Occipital lobe (tissue), 3 donors: ENCODE measurements at places on chromosomes 13 and 19.

DNA sequence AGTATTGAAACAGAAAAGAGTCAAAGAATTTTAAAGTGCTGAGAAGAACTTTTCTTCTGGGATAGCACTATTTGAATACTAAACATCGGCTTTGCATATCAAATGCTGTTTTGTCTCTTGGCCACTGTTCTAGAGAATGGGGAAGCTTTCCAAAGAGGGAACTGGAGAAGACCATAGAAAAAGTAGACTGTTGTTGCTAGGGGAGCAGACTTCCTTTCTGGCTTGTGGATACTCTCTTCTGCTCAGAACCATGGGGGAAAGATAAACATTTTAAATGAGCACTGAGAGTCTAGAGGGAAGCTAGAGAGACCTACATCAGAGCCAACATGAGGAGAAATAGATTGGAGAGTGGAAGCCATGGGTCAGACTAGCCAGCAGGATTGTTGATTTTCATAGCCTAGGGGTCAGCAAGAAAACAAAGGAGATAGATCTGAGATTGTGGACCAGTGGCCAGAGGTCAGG, 315.7 kb downstream of the KCTD12 start:
- DNase-seq: no peak

- no peak for DNase-seq
Measured at GRCh38 chr13:25876247-25876646, 175.6 kb downstream of the SHISA2 start.

- no peak for DNase-seq
Measured at GRCh38 chr13:29411481-29411880, 184.0 kb downstream of the SLC7A1 start.

DNA sequence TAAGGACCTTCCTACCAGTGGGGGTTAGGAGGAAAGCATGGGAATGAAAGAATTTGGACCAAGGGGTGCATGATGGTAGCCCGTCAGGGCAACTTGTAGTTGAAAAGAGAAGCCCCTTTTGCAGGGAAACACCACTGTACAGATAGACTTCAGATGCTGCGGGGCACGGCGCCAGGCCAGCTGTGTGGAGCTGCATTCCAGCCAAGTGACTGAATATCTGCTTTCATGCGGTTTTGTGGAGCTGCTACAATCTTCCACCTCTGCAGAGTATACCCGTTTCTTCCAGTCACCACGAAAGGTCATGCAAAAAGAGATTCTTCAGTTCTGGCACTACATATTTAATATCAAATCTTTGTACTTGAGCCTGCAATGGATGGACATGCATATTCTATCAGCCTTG, 104.7 kb downstream of the RGCC start:
- peak; percentile 71 for DNase-seq

- no peak for DNase-seq
Measured at GRCh38 chr19:50461066-50461875, 15.0 kb upstream of the EMC10 start.

- no peak for DNase-seq
Measured at GRCh38 chr13:35994131-35994966, 136.8 kb downstream of the DCLK1 start.

GRCh38 chr19:21519488-21519887, 14.1 kb downstream of the ZNF429 start:
- DNase-seq: no peak

DNA sequence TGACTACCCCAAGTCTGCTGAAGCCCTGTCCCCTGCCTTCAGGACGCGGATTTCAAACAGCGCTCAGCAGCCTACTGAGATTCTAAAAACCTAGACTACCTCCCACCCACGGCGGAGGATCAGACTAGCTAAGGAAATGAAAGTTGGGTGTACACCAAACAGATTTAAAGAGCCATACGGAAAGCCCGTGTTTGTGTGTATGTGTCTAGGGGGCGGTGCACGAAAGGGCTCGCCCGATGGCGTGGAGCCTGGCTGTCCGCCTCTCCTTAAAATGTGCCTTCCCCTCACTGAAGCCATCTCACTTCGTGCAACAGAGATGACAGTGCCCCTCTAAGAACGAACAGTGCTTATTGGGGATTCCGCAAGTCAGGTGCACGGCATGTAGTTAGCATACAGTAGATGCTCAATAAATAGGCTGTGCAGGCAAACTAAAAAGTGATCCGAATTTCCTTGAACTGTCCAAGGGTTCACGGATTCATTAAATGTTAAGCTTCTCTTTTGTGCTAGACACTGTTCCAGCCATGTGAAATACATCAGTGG, 639 bp downstream of the LENG1 start:
- no peak for DNase-seq

GRCh38 chr19:2529473-2529918, 53.6 kb downstream of the GADD45B start:
- no peak for DNase-seq

DNA sequence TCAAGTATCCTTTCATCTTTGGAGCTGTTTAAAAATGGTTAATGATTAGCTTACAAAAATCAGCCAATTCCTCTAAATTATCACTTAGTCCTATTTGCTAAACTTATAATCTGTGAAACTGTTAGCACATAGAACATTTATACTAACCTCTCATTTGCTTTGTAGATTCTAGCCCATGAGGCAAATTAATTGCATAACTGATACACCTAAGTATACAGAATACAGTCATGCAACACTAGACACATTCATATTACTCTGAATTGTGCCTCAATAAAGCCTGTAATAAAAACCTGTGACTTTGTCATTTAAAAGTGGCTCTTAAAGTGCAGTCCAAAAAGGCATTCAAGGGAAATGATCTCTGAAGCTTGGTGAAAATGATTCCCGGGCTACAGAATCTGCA, 21.0 kb downstream of the SERPINE3 start:
- no peak for DNase-seq

- DNase-seq: no peak
Measured at GRCh38 chr19:55075371-55075998, at the start of gene EPS8L1. Gene EPS8L1, plus strand, starts transcription at chr19:55075869. Its CDS starts 576 bp downstream, at chr19:55076445.

DNA sequence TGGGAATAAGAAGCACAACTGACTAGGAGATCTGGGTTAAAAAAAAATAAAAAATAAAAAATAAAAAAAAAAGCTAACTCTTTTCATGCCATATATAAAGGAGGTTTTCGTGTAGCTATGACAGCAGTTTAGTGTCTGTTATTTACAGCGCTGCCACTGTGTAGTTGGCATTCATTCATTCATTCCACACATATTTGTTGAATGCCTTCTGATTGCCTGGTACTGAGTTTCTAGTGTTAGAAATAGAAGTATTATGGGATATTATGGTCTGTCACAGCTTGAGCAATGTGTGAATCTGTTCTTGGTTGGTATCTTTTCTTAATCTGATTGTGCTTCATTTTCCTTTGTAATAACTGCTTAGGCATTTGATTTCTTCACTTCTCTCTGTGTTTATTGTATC, 237.4 kb downstream of the NBEA start:
- DNase-seq: no peak

- DNase-seq: no peak
Measured at GRCh38 chr19:48813123-48813913, 2.5 kb upstream of the BCAT2 start.

GRCh38 chr19:19356901-19357566, 36.4 kb downstream of the MAU2 start:
- no peak for DNase-seq

DNA sequence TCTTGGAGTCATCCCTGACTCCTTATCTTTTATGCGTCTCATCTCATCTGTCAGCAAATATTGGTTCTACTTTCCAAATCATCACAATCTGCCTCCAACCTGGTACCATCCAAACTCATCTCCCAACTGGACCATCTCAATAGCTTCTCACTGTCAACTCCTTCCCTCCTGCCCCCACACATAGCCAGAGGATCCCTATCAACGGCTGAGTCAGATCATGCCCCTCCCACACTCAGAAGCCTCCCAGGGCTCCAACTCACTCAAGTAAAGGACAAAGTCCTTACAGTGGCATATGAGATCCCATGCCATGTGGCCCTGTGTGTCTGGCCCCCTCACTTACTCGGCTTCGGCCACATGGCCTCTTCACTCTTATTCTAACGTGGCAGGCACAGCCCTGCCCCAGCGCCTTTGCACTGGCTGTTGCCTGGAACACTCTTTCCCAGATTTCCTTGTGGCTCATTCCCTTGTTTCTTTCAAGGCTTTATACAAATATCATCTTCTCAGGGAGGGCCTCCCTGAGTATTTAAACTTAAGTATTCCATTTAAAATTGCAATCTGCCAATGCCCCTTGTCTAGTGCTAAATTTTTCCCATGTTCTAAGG, 4.3 kb downstream of the SPRED3 start:
- DNase-seq: no peak

DNA sequence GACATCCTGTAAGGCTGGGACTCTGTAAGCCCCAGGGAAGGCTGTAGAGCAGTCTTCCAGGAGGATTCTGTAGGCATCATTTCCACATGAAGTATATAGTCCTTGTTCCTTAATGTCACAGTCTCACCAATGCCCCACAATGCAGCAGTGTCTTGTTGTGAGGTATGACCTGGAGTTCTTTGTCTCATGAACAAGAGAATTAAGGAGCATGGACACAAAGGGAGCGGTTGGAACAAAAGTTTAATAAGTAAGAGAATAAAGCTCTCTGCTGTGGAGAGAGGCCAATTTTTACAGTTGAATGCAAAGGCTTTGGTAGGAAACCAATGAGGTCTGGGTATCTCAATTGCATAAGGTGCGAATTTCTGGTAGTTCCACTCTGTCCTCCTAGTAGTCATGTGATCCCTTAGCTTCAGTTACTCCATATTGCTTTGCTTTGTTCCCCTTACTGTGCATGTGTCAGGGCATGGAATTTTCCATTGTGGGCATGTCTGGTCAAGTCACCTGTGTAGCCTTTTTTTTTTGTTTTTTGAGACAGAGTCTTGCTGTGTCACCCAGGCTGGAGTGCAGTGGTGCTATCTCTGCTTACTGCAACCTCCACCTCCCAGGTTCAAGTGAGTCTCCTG, 124.3 kb upstream of the TMTC4 start:
- DNase-seq: no peak

- DNase-seq: no peak
Measured at GRCh38 chr19:23916991-23917390, 2.3 kb downstream of the ZNF726 start.

GRCh38 chr13:99295488-99296252, 11.5 kb downstream of the GPR183 start:
- no peak for DNase-seq

GRCh38 chr19:51094696-51095279, 12.1 kb upstream of the KLK14 start:
- no peak for DNase-seq

GRCh38 chr19:18504886-18505610, 16.8 kb downstream of the ELL start:
- no peak for DNase-seq

DNA sequence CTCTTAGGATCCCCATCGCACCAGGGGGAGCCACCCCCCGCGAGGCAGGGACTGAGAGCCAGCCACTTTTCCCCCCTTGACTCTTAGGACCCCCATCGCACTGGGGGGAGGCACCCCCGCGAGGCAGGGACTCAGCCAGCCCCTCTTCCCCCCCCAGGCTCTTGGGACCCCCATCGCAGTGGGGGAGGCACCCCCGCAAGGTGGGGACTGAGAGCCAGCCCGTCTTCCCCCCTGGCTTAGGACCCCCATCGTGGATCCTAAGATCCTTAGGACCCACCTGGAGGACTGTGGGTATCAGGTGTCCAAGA, 365.2 kb upstream of the SPRY2 start:
- DNase-seq: no peak

DNA sequence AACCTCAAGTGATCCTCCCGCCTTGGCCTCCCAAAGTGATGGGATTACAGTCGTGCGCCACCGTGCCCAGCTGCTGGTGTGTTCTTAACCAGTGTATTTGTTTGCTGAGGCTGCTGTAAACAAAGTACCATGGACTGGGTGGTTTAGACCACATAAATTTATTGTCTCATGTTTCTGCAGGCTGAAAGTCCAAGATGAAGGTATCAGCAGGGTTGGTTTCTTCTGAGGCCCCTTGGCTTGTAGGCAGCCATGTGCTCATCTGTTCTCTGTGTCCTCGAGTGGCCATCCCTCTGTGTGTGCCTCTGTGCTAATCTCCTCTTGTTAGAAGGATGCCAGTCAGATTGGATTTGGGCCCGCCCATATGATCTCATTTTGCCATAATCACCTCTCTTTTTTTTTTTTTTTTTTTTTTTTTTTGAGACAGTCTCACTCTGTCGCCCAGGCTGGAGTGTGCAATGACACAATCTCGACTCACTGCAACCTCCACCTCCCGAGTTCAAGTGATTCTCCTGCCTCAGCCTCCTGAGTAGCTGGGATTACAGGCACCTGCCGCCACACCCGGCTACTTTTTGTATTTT, 31.8 kb downstream of the PEX11G start:
- DNase-seq: no peak

GRCh38 chr13:90839061-90839460, 508.4 kb upstream of the MIR17HG start:
- no peak for DNase-seq

- DNase-seq: no peak
Measured at GRCh38 chr13:24168392-24168750, 7.9 kb downstream of the SPATA13 start.

- DNase-seq: no peak
Measured at GRCh38 chr13:76741046-76741445, 145.2 kb downstream of the KCTD12 start.

DNA sequence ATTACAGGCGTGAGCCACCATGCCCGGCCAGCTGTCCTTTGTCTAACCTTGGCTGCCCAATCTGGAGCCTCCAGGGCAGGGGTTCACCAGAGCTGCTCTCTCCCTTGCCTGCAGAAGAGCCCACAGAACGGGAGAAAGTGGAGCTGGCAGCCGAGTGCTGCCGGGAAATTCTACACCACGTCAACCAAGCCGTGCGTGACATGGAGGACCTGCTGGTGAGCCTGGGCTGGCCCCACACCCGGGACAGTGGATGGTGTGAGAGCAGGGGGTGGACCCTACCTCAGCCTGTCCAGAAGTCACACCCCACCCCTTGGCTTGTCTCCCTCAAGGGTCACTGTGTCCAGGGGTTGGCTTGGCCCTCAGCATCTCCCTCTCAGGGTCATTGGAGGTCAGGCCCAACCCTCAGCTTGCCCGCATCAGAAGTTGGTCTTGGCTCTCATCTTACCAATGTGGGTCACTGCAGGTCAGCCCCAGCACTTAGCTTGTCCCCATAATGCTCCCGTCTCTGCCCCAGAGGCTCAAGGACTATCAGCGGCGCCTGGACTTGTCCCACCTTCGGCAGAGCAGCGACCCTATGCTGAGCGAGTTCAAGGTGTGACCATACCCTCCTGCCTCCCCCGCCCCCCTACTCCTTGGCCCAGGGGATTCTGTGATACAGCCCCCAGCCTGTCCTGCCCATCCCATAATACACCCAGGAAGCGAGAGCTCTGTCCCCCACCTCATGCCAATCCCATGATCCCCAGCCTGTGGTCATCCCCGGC, 20.4 kb downstream of the ARHGEF1 start:
- no peak for DNase-seq

GRCh38 chr13:111855191-111855590, 211.8 kb upstream of the SOX1 start:
- DNase-seq: no peak

GRCh38 chr19:6164906-6165531, 29.6 kb downstream of the ACSBG2 start:
- no peak for DNase-seq

DNA sequence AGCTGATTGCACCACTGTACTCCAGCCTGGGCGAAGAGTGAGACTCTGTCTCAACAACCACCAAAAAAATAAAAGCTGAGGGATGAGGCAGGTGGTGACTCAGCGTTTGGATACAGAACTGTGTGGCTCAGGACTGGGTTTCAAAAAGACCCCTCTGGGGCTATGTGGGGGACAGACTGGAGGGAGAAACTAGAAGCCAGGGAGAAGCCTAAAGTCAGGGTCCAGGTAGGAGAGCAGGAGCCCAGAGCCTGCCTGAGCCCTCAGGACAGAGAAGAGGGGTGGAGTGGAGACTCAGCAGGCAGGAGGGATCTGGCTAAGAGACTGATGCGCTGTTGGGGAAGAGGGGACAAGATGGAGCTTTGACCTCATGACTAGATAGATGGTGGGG, 1.8 kb upstream of the CD37 start:
- no peak for DNase-seq

GRCh38 chr13:93364166-93364565, 137.6 kb downstream of the GPC6 start:
- no peak for DNase-seq
